ENCODE measurements at places on chromosomes 12 and 14.

DNA sequence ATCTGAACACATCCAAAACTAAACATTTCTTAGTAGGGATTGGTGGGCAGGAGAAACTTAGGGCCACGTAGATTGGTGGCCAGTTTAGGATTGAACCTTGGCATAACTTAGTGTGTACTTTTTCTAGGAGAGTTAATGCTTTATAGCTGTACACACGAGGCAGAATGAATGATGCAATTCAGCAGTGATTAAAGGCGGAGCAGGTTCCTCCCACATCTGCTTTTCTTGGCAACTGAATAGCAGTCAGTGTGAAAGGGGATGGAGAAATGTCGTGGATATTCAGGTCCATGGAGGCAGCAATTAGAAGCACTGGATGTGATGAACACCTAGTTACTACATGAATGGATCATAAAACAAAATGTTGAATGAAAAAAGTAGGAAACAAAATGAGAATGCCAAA, 493.8 kb downstream of the FUT8 start:
- DNase-seq, result no peak

DNA sequence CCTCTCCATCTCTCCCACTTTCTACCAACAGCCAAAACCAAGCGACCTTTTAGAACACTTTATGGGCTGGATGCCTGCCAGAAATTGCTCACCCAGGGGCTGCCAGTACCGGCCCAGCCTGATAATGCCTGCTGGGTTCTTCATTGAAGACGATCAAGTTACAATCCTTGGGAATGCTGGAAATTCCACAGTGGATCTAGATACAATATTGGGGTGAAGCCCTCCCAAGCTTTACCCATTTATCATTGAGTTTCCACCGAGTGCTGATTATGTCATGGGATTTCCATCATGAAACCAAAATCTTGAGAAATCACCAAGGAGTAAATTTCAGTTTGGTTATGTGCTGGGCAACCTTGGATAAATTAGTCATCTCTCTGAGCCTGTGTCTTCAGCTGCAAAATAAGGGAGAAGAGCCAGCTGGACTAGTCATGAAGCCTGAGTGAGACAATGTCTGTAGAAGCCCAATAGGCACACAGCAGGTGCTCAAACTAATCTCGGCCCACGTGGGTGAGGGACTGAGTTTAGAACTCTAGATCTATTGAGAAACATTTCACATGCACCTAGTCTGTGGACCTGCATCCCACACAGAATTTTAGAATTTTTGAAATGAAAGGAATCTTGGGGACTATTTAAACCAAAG, 75.5 kb upstream of the CLMN start:
- no peak for DNase-seq

DNA sequence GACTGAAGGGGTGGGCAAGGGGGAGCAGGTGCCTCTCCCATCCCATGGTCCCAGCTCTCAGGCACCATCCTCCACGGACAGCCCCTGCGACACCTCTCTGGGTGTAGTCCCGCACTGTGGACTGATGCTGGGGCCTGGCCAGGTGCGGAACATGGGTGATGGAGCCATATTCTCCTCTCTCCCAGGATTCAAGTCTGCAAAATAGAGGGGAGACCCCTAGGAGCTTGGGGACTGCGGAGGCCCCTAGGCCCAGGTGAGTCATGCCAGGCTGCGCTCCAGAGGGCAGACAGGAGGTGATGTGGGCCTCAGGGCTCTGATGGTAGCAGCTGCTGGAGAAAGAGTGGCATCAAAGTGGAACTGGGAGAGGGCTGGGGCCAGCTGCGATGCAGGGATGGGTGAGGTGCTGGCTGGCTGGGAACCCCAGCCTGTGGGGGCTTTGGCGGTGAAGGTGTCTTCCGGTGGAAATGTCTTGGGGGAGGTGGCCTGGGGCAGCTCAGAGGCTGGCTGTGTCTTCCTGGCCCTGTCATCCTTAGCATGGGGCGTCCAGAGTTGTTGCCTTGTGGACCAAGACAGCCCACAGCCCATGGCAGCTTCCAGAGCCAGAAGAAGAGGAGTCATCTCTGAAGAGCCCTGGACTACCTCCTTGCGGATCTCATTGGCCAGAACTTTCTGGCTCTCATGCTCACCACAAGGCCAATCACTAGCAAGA, 149.1 kb downstream of the KIF26A start:
- DNase-seq, result peak; percentile 52

- DNase-seq, result no peak
Observed at GRCh38 chr12:123120452-123121166, 30.3 kb downstream of the PITPNM2 start.

- no peak for DNase-seq
Observed at GRCh38 chr12:23555825-23556207, 393.7 kb downstream of the SOX5 start.

GRCh38 chr12:119461636-119462214, 127.2 kb downstream of the CCDC60 start:
- DNase-seq, result no peak

DNA sequence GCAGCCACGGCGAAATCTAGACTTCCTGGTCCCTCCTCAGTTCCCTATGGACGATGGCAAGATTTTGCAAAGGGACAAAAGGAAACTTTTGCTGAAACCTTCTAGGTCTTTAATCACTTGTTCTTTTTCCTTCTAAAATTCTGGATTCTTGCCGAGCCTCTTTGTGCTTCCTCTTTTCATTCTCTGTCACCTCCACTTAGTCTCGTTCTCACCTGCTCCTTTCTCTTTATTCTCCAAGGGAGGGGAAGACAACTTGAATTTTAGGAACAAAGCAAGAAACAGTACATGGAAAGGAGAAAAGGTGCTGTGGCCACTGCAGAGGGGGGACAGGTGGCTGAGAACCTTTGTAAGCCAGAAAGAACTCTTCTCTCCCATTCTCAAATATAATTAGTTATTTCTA, 194.8 kb downstream of the CACNA1C start:
- DNase-seq, result no peak

DNA sequence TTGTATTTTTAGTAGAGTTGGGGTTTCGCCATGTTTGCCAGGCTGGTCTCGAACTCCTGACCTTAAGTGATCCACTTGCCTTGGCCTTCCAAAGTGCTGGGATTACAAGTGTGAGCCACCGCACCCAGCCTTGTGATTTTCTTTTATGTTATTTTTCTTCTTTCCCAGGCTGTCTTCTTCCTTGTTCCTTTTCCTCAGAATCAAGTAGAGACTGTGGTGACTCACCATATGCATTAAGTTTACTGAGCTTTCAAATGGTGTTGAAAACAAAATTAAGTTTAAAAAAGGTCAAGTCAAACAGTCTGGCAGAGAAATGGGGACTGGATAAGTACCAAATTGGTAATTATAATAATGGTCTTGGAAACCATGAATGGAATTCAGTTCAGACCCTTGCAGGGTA, 5.7 kb downstream of the ARPC3 start:
- DNase-seq, result peak; percentile 2

GRCh38 chr12:48998497-48999353, 450 bp downstream of the DDN start:
- DNase-seq, result no peak

DNA sequence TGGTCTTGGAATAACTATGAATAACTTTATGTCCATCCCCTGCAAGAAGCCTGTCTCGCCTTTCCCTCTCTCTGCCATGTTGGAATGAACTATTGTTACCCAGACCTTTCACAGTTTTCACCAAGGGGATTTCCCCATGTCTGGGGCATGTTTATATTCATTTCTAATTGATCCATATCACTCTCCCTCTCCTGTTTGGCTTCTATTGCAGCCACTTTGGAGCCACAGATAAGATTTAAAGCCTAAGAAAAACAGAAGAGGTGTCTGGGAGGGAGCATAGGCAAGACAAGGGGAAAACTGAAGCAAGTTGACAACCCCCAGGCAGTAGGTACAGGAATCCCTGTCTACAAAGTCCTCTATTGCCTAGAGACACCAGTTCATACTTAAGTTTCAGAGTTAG, 41.0 kb upstream of the FOXJ2 start:
- no peak for DNase-seq

- no peak for DNase-seq
Observed at GRCh38 chr12:34126805-34127204, 104.5 kb downstream of the ALG10 start.

- DNase-seq, result peak; percentile 71
Observed at GRCh38 chr12:105672121-105672975, 341.9 kb downstream of the C12orf75 start.

- DNase-seq, result no peak
Observed at GRCh38 chr12:108019862-108020261, 109.2 kb upstream of the WSCD2 start.

DNA sequence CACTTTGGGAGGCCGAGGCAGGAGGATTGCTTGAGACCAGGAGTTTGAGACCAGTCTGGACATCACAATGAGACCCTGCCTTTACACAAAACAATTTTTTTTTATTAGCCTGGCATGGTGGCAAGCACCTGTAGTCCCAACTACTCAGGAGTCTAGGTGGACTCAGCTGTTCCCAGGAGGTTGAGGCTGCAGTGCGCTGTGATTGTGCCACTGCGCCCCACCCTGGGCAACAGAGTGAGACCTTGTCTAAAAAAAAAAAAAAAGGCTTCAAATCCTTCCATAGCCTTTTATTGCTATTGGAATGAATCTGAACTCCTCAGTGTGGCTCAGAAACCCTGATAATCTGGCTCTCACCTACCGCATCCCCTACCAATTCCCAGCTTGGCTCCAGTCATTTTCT, 26.1 kb downstream of the AK7 start:
- no peak for DNase-seq

- DNase-seq, result no peak
Observed at GRCh38 chr14:63747846-63748245, 20.0 kb upstream of the SGPP1 start.

GRCh38 chr14:103192246-103192840, 69.1 kb downstream of the TNFAIP2 start:
- no peak for DNase-seq

- no peak for DNase-seq
Observed at GRCh38 chr12:117090388-117090787, 8.8 kb downstream of the TESC start.

DNA sequence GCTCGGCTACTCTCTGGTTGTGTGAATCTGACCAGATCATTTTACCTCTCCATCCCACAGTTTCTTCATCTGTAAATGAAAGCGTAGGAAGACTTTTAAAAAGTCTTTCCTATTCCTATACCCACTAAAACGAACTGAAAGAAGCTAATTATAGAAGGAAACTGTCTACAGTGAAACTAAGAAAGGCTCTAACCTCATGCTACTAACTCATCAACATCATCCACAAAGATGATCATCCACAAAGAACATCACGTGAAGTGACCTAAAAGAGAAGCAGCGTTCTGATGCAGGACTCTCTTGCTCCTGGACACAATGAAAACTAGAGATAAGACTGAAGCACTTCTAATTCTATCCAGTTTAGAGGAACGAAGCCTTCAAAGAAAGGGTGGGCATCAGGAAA, 58.5 kb upstream of the OSBPL8 start:
- DNase-seq, result no peak

DNA sequence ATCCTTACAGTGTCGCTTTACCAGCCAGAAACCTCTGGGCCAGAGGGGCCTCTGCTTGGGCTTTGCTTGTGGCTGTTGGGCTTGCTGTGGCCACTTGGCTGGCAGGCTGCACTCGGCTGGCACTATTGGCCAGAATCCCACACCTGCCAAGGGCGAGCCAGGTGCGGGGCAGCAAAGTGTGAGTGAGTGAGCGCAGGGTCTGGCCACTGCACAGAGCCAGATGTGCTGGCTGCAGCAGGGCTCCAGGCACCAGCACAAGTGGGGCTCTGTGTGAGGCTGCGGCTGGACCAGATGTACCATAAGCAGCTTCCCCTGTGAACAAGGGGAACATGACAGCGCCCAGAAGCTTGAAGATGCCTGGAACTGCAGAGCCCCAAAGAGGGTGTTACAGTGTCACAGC, 33.5 kb upstream of the ARID2 start:
- no peak for DNase-seq

- DNase-seq, result peak; percentile 75
Observed at GRCh38 chr12:32419520-32419960, 20.2 kb downstream of the FGD4 start.

GRCh38 chr14:87411370-87411769, 581.6 kb downstream of the GALC start:
- DNase-seq, result no peak

DNA sequence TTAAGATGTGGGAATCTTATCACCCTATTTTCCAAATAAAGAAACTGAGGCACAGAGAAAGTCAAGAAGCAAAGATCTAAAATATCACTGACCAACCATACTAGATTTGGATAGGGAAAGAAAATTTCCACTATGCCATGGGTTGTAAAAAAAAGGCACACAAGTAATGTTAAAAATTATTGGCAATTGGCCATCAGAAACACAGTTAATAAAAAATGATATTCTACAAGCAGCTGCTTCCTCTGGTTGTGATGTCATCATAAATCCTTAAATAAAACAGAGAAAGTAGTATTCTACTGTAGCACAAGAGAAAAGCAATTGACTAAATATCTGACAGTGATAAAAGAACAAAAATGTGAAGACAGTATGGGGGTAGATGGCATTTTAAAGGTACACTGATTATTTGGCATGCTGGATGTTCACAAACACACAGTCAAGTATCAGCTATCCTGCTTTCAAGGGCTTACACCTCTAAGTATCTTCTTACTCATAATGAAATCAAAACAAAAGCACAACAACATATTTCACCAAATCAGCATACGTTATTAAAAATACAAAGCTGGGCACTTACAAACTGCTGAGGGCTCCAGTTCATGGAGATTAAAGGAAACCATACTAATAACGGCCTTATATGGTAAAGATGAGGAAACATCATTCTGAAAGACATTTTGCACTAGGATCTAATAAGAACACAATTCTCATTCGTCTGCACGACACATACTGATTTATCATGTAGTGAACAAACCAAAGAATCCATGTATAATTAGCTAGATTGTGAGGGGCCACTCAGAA, 45.7 kb downstream of the CORO1C start:
- DNase-seq, result no peak

DNA sequence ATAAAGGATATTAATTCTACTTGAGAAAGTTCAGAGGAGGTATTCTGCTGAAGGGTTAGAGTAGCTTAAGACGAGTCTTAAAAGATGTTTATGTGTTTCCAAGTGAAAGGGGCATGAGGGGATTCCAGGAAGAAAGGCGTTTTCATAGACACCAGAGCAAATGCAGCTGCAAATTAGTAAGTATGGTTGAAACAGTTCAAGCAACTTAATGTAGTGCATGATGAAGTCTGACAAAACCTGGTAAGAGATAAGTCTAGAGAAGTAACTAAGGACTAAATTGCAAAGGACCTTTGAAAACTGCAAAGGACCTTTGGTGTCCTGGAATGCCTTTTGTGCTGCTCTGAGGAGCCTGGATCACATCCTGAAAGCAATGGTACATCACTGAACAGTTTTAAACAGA, 11.5 kb downstream of the LUM start:
- no peak for DNase-seq

DNA sequence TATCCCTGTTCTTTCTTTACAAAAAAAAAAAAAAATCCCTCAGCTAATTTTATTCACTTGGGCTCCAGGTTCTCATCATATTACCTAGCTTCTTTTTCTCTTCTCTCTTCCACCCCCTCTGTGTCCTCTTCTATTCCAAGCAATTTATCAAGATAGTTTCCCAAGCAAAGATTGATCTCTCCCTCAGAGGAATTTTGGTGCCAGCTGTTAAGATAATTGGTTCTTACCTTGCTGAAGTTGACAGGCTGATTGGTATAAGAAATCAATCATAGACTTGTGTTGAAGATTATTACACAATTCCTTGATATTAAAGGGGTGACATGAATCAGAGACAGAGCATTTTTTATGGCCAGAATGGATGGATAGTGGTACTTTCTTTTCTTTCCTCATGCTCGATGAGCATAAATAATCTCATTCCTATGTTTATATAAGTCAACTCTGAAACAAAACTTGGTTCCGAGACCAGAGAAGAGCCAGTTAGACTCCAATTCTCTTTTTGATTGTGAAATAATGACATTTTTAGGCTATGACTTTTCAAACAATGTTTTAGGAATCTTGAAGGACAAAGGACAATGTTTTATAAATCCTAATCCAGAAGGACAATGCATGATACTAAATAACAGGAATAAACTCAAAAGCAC, 264.1 kb upstream of the PRKD1 start:
- DNase-seq, result no peak

Data from upper lobe of right lung (tissue), 1 donor.